ENCODE measurements at places on chromosomes 1 and 21. TPM values are rescaled to one million over a fixed set of nuclear protein-coding genes. Genes with fewer than 3 reads are reported as not detected.

The OPTC gene
- total RNA-seq: not detected

The TINAGL1 gene
- total RNA-seq: 0.64 TPM

The PTGFR gene
- not detected for total RNA-seq

The RER1 gene
- total RNA-seq: 86.2 TPM

The SLFNL1 gene
- total RNA-seq: not detected

The ACTRT2 gene
- total RNA-seq: not detected

The CCDC27 gene
- not detected for total RNA-seq

The SHE gene
- not detected for total RNA-seq

The IL24 gene
- total RNA-seq: 0.22 TPM

The SERPINC1 gene
- not detected for total RNA-seq

The ECM1 gene
- total RNA-seq: 2.1 TPM

The KDF1 gene
- total RNA-seq: not detected

The MYOM3 gene
- 7.2 TPM for total RNA-seq

The VANGL2 gene
- total RNA-seq: 1.2 TPM

The IQCC gene
- 1.8 TPM for total RNA-seq

The PGBD5 gene
- total RNA-seq: 1.1 TPM

The CELSR2 gene
- total RNA-seq: 5.8 TPM

The DEPDC1 gene
- 13.1 TPM for total RNA-seq

The RPE65 gene
- total RNA-seq: not detected

The ADAMTS1 gene
- total RNA-seq: 0.06 TPM

The ADAM15 gene
- total RNA-seq: 64.6 TPM

The HMGCS2 gene
- total RNA-seq: not detected

The OLIG1 gene
- total RNA-seq: not detected
